ENCODE measurements at places on chromosomes 1 and 21. TPM values are rescaled to one million over a fixed set of nuclear protein-coding genes. Genes with fewer than 3 reads are reported as not detected.

GRCh38 chr1:14367451-14367850, 231.0 kb upstream of the KAZN start:
- no peak for DNase-seq
- no peak overlapping the region for H3K27ac ChIP-seq
- H3K4me1 ChIP-seq: no peaks in the 10 kb centered on the region
- H3K36me3 ChIP-seq: no peaks in the 10 kb centered on the region
- H3K27me3 ChIP-seq: peaks cover 9% of the 10 kb centered on the region
- H3K4me3 ChIP-seq: no peak overlapping the region

DNA sequence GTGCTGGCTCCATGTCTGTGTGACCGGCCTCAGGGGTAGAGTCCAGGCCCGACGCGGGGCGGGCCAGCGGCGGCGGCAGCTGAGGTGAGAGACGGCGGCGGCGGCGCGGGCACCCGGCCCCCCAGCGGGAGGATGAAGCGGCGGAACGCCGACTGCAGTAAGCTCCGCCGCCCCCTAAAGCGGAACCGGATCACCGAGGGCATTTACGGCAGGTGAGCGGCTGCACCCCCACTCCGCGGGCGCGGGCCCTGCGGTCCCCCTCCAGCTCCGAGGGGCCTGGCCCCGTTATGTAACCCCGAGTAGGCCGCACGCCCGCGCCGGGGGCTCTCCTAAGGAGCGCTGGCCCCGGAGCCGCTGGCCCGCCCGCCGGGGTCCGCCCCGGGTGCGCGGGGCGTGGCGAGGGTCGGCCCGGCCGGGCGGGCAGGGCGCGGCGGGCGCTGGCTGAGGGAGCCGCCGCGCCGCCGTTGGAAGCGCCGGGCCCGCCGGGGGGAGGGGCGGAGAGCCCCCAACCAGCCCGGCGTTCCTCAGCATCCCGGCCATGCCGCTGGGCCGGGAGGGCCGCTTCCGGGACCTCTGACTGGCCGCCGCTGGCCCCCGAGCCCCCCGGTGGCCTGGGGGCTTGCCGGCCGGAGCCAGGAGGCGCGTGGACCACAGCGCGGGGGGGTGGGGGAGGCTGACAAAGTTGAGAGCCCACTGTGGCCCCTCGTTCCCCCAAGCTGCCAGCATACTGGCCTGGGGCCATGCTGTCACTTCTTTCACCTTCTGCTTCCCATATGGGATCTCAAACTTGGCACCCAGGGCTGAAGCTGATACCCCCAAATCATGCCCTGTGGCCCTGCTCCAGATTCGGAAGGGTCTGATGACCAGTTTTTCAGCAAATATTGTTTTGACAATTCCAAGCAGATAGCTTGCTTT, 527 bp downstream of the MACO1 start:
- H3K27me3 ChIP-seq: no peaks in the 10 kb centered on the region
- peaks cover 59% of the 10 kb centered on the region for H3K4me1 ChIP-seq

DNA sequence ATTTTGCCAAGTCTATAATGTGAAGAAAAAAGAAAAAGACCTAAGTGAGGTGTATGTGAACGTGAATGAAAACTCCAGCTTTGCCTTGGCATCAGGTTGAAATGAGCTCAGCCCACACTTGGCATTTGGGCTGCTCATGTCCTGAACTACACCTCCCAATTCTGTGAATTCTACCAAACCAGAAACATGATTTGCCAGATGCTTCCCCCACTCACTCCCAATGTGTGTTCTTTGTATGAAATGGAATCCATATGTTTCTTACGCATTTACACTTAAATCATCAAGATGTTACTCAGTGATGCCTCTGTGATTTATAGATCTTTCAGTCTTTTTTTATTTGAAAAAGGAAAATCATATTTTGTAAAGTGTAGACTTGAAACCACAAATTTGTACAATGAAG, 32.8 kb upstream of the RUNX1 start:
- H3K4me3 ChIP-seq: no peak overlapping the region
- H3K27ac ChIP-seq: no peak overlapping the region
- H3K4me1 ChIP-seq: no peaks in the 10 kb centered on the region

DNA sequence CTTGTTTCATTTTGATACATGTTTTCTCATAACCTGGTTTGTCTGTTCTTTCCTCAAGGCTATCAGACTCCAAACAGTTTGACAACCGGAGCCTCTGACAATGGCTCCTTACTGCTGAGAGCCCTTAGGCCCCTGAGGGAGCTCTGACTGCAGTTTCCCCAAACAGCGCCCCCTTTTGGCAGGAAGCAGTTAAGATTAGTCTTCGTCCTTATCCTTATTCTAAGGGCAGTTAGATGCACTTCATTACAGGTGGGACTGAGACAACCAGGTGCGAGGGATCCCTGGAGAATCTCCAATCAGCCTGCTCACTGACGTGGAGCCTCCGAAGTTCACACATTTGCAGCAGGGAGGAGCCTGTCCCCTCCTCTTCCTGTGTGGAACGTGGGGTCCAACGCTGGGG, 393.1 kb downstream of the BRINP3 start:
- no peak overlapping the region for H3K27ac ChIP-seq
- H3K36me3 ChIP-seq: no peaks in the 10 kb centered on the region
- peak; percentile 28 for DNase-seq
- no peak overlapping the region for H3K4me3 ChIP-seq

DNA sequence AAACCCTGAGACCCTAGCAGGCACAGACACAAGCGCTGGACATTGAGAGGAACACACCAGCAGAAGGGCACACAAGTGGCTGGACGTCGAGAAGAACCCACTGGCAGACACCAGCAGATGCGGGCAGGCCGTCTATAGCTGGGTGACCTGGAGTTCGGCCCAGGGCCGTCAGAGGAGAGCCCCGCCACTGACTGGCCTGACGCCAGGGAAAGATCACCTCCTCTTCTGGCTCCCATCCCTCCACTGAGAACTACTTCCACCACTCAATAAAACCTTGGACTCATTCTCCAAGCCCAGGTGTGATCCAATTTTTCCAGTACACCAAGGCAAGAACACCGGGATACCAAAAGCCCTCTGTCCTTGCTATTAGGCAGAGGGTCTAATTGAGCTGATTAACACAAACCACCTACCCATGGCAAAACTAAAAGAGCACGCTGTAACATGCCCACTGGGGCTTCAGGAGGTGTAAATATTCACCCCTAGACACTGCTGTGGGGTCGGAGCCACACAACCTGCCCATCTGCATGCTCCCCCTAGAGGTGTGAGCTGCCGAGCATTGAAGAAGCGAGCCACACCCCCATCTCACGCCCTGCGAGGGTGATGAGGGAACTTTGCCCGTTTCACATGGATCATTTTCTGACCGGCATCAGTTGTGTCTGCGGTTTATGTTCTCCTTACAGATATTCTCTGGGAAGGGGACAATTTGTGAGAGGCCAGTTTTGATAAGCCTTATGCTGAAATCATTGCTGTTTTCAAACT, 104.8 kb downstream of the HLX start:
- H3K36me3 ChIP-seq: no peaks in the 10 kb centered on the region
- no peak overlapping the region for H3K4me3 ChIP-seq
- peak; percentile 15 for DNase-seq
- H3K4me1 ChIP-seq: no peaks in the 10 kb centered on the region

CFAP45 gene
- total RNA-seq: not detected

PHACTR4 gene
- 29.6 TPM for total RNA-seq

- DNase-seq: no peak
- no peaks in the 10 kb centered on the region for H3K27me3 ChIP-seq
- no peak overlapping the region for H3K27ac ChIP-seq
- H3K4me3 ChIP-seq: no peak overlapping the region
- H3K36me3 ChIP-seq: no peaks in the 10 kb centered on the region
These were observed 993.0 kb upstream of the PRMT6 start for GRCh38 chr1:106063510-106063909.

DNALI1 gene
- 0.42 TPM for total RNA-seq

BRWD1 gene
- 28.7 TPM for total RNA-seq

LRRC38 gene
- total RNA-seq: not detected

Measured in HepG2 (cell line).